H1 (cell line): ENCODE measurements at places on chromosomes 6 and 20.

- DNase-seq: no peak
Measured at GRCh38 chr6:43575105-43575771, 600 bp downstream of the XPO5 start.

- no peak for DNase-seq
Measured at GRCh38 chr20:31860390-31861134, 9.8 kb downstream of the DUSP15 start.

- no peak for DNase-seq
Measured at GRCh38 chr20:23114018-23114417, 27.9 kb upstream of the CD93 start.

DNA sequence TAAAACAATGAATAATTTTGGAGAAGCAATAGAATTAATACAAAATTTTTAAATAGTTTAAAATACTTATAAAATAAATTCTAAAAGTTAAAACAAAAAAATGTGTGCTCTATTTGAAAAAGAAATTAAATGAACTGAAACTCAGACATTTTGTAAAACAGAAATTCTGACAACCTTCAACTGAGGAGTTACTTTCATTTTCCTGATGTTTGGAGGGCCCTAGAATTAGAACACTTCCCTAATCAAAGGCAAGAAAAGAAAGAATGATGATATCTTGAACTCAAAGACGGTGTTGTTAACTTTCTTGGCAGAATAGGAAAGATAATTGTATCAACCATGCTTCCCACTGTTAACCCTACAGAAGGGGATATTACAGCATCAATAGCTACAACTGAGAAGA is 27.9 kb downstream of the SNX14 start:
- DNase-seq: no peak

GRCh38 chr6:139251045-139251690 is 40.6 kb downstream of the TXLNB start:
- DNase-seq: no peak
